ENCODE measurements at places on chromosomes 7 and 10.

DNA sequence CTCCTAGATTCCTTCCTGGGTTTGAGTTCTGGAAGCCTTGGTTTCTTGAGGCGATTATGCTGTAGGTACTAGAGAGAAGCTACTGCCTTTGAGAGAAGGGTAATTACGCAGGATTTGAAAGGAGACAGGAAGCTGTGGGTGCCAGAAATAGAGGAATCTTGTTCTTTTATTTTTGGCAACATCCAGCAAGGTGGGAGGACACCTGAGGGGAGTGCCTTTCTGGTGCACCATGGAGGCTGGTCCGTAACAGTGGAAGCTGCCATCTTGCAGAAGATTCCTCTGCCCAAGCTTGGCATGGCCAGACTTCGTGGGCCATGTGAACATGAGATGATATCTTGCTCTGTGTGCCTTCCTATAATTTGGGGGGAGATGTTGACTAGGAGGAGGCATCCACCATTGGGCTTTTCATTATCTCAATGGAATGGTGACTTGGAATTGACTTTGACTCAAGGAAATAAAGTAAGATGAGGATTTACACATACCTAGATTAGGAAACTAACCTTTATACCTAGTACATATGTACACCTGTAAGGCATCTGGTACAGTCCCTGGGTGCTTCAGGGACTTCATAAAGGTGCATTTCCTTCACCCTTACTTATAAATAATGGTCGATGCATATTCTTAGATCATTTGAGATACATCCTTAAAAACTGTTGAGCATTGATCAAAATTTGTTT lies 98.2 kb downstream of the PFKFB3 start:
- DNase-seq = no peak

DNA sequence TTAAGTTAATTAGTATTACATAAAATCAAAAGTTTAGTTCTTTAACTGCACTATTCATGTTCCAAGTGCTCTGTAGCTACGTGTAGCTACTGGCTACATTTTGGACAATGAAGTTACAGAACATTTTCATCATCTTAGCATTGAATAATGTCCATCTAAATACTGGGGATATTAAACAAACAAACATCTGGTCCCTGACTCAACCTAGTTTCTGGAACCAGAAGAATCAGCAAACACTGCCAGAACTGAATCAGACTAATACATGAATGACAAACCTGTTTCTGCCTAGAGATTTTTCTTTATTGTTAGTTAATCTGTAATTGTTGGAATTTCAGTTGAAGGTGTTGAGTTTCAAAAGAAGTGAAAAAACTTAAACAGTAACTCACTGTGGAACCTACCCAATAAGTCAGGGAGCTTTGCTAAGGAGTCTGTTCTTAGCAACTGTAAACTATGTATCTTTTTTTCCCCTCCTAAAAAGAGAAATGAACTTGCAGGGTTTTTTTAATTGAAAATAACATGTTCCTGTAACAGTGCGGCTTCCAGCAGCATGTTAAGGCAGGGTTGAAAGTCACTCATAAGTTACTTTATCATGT lies 58.3 kb downstream of the CDK13 start:
- no peak for DNase-seq

- no peak for DNase-seq
Observed at GRCh38 chr10:132960631-132961419, 18.5 kb upstream of the CFAP46 start.

GRCh38 chr7:43700646-43701499 lies 28.4 kb downstream of the COA1 start:
- DNase-seq = no peak

GRCh38 chr7:132806834-132807233 lies 230.6 kb upstream of the PLXNA4 start:
- DNase-seq = no peak

- no peak for DNase-seq
Observed at GRCh38 chr7:87982116-87982515, 48.1 kb downstream of the ADAM22 start.

DNA sequence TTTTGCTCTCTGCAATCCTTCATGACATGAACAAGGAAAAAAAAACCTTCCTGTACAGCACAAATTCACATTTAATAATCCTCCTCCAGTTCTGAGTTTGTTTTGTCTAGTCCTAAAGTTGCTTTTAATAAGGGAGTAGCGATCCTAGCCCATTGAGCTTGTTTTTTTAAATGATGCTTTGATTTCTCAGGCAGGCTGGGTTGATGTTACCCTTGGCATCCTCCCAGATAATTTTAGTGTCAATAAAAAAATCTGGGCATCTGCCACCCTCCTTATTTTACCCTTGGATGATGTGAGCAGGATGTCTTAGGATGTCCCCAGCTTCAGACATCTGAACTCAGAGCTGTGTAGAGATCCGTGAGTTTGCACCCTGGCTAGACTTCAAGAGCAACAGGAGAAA lies 33.9 kb upstream of the PROSER2 start:
- no peak for DNase-seq

DNA sequence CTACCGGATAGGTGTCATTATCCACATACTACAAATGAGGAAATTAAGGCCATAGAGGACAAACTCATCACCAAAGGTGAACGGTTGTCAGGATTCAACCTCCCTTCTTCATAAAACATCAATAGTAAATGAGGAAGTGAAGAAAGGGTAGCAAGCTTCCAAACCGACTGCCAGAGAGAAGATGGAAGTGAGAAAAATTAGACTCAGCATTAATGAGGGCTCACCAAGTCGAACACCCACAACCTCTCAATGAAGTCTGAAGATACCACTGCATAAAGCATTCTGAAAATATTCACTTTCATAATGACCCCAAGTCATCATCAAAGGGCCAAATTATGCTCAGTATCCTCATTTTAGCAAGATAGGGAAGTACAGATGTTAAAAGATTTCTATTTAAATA lies 29.6 kb downstream of the ABCB4 start:
- DNase-seq = no peak

DNA sequence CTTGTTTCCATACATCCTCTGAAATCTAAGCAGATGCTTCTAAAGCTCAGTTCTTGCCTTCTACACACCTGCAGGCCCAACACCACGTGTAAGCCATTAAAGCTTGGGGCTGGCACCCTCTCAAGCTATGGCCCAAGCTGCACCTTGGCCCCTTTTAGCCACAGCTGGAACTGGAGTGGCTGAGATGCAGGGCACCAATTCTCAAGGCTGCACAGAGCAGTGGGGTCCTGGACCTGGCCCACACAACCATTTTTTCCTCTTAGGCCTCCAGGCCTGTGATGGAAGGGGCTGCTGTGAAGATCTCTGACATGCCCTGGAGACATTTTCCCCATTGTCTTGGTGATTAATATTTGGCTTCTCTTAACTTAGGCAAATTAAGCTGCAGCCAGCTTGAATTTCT lies 38.8 kb upstream of the ZMYND11 start:
- no peak for DNase-seq

- no peak for DNase-seq
Observed at GRCh38 chr10:74432841-74433594, 282.0 kb downstream of the ADK start.

DNA sequence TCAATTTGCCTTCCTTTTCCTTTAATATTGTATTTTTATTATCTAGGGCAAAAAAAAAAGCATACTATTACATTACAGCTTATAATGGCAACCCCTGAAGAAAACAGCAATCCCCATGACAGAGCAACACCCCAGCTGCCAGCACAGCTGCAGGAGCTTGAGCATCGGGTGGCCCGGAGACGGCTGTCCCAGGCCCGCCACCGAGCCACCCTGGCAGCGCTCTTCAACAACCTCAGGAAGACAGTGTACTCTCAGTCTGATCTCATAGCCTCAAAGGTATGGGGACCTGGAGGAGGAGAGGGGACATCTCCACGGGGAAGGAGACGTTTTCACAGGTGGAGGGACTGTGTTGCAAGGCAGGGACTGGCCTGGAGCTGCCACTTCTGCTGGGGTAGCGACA lies 6.8 kb downstream of the STRA8 start:
- DNase-seq = no peak

DNA sequence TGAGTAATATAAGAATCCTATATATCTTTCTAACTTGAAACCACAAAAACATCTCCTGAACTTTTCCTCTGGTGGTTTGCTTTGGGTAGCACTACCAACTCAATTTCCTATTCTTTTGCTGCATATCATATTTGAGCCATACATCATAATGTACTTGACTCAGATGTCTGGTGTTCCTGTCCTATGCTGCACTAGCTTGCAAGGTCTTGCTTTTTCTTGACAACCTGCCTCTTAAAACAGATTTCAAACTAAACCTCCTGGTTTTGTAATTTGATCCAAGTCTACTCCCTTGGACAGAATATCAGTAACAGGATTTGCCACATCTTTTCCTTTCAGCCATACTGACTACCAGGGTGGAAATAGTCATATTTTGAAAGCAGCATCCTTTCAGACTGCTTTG lies 520.3 kb upstream of the LRRTM3 start:
- no peak for DNase-seq

- DNase-seq = no peak
Observed at GRCh38 chr10:62746951-62747729, 57.4 kb upstream of the ADO start.

DNA sequence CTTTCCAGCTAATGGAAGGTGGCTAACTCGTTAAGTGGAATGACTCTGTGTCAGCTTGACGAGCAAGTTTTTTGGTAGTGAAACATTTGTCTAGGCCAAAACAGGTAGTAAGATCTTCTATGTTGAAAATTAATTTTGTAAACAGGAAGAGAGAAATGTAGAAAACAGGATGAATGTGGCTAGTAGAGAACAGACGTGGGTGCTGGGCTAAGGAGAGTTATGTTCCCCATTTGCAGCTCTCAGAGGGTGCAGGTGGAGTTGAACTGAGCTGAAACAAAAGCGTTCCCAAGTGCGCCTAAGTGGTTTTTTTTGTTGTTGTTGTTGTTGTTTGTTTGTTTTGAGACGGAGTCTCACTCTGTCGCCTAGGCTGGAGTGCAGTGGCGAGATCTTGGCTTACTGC lies 59.5 kb upstream of the SRPK2 start:
- DNase-seq = no peak

DNA sequence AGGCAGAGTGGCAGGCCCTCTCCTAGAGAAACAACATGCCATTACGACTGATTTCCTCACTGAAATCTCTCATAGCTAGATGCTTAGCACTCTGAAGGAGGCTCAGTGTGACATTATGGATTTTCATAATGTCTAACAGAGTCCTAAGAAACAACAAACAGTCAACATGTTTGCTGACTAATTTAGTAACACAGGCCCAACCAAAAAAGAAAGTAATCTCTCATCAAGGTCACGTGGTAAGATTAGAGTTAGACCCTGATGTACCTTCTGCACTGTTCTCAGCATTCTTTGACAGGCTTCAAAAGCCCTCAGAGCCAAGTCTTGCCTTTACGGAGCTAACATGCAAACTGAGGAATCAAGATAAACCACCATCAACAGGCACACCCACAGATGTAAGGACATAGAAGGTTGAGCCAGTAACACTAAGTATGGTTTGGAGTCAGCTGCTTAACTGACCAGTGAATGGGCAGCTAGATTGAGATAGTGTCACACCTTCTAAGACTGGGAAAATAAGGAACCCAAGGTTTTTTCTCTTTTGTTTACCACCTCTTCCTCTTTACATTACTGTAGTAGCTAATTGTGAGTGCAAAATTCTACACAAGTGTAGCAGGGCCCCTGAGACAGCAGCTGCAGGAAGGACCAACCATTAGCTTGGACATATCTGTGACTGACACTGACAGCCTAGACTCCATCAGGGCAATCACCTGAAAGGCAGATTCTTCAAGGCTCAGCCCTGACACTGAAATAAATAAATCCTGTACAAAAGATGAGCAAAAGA lies 15.3 kb upstream of the KCNIP2 start:
- no peak for DNase-seq

DNA sequence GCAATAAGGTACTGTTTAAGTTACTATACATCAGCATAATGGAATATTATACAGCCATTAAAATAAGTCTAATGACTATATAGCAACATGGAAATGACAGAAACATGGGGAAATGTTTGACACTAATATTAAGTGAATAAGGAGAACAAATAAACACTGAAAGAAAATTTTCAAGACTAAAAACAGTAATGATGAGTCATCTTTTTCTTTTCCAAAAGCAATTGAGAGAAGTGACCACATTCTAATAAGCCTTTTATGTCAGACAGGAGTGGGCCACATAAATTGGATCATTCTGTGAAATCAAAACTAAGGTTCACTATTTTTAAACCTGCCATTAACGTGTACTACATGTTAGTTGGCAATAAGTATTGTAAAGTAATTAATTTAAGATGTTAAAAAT lies 187.5 kb downstream of the AHR start:
- DNase-seq = no peak

GRCh38 chr7:26188206-26188956 lies 12.2 kb downstream of the HNRNPA2B1 start:
- DNase-seq = no peak

DNA sequence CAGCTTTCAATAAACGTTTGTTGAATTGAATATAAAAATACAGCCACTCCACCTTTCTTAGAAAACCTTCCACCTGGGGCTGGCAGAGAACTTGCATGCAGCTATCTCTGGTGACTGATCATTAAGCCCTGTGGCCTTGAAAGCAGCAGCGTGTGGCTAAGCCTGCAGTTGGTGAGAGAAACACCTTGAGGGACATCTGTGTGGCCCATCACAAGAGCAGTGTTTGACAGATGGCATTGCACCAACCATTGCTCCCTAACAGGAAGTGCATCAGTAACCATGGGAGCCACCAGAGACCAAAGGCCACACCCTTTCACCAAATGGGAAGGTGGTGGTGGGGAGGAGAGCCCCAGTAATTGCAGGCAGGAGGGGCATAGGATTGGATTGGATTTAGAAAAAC lies 22.4 kb downstream of the RHOBTB1 start:
- no peak for DNase-seq

DNA sequence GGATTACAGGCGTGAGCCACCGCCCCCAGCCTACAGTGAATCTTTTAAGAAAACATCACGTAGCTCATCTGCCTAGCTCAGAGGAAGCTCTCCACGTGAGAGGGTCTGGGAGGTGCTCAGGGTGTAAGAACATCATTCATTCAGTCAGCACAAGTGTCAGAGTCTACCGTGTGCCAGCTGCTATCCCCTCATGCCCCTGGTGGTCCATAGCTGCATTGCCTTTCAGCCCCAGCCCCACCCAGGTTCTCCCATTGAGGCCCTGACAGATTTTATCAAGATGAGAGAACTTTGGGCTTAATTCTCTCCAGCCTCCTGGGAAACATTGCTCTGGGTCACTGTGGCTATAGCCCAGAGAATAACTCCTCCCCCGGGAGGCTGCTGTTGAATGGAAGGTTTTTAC lies 45.1 kb downstream of the ZNF503 start:
- no peak for DNase-seq

Data from stimulated activated CD4-positive, alpha-beta T cell treated with anti-CD3 and anti-CD28 coated beads, Interleukin-1b, Interleukin-23, amount 100 ng/mL, for 24 hours (primary cell).